Stimulated activated naive CD8-positive, alpha-beta T cell treated with anti-CD3 and anti-CD28 coated beads, Interleukin-15, amount 100 ng/mL, for 72 hours (primary cell): ENCODE measurements at places on chromosomes 7 and 10.

DNA sequence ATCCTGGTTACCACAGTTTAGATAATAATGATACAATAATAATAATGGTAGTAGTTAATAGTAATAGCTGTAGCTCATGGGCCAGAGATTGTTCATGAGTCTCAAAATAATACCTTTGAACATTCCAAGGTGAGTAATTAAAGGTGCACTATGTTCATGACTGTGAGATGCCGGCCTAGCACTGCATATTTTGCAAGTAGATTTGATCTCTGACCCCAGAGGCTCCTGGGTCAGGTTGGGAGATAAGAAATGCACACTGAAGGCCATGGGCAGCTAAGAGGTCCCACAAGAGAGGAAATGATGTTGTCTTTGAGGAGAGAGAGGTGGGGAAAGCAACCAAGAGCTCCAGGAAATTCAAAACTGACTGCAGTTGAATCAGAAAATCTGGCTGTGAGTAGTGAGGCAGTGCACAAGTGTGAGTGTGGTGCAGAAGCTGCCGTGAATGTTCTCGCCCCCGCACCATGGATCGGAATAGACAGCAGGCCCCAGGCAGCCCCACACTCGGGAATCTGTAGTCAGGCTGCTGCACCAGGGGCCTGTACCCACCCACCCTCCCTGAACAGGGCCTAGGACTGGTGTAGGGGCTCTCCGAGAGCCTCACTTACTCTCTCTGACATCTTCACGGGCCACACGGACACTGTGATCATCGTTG, 11.9 kb downstream of the CPXM2 start:
- DNase-seq, result no peak

- no peak for DNase-seq
These were observed 5.5 kb downstream of the NOC3L start for GRCh38 chr10:94357193-94357592.

DNA sequence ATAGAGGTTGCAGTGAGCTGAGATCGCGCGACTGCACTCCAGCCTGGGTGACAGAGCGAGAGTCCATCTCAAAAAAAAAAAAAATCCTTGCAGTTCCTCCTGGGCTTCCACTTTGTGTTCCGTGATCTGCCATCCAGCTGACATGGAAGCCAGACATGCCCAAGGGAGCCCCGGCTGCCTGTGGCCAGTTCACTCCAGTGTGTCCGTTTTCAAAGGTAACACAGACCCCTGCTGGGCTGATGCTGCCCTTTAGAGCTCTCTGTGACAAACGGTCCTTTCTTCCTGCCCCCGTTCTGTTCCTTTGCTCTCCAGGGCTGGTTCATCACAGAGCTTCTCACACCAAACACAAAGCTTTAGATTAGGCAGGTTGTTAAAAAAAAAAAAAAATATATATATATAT, 130.8 kb downstream of the CUL2 start:
- no peak for DNase-seq

DNA sequence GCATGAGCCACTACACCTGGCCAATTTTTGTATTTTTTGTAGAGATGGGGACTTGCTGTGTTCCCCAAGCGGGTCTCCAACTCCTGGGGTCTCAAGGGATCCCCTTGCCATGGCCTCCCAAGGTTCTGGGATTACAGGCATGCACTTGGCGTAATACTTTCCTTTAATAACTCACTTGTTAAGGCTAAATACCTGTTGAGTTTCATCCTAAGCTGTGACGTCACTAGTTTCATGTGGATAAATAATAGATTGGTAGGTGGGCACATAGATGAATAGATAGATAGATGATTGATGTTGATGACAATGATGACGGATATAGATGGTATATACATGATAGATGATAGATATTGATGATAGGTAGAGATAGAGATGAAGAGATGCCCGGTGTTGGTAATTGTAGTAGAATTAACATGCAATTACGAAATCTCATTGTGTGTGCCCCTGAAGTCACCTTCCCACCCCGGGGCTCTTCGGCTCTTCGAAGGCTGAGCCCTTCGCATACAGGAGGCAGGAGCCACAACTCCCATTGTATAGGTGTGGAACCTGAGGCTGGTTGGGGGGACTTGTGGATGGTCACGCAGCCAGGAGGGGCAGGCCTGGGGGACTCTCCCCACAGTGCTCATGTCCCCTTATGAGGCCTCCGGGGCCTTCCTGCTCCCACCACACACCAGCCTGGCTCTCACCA, 2.6 kb downstream of the GRIFIN start:
- no peak for DNase-seq

DNA sequence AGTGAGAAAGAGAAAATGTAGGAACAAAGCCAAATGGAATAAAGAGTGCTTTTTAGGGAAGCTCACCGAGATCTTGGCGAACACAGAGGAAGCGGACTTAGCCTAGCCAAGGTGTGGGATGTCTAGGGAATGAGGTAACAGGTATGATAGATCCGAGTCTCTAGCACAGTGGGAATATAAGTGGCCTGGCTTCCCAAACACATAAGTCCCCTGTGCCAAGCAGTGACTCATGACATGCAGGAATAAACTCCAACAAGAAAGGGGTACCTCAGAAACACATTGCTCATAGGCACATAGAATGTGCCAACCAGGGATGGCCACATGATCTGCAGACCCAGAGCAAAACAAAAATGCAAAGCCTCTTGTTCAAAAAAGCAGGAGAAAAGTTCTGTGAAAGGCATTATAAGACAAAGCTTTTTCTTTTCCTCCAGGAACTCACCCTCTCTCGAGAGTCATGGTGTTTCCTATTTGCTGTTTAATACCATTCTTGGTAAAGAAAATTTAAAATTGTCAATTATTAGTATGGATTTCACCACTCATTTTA, 542.5 kb downstream of the GATA3 start:
- DNase-seq, result no peak
